Stimulated activated CD8-positive, alpha-beta memory T cell treated with anti-CD3 and anti-CD28 coated beads, Interleukin-4, amount 100 ng/mL, for 1 hour (primary cell): ENCODE measurements at places on chromosomes 2 and 18.
A peak's percentile ranks its signal among the peaks of the same experiment; 100 is the strongest.

DNA sequence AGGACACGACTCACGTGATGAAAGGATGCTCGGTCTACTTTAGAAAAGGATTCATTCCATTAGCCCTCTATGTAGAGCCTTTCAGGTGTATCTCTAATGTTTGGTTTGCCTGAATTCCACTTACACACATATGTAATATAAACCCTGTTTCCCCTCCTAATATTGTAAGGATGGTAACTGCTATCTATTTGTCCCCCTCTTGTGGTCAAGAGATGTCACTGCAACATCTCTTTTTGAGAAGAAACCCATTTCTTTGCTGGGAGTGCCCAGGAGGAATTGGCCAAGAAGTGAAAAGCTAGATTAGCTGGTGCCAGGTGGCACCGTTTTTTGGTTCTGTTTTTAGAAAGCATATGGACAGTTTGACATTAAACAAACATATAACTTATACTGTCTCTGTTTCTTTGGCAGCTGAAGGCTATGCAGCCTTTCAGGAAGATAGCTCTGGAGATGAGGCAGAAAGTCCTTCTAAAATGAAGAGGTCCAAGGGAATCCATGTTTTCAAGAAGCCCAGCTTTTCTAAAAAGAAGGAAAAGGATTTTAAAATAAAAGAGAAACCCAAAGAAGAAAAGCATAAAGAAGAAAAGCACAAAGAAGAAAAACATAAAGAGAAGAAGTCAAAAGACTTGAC lies 41.2 kb downstream of the RALBP1 start:
- DNase-seq, result no peak

DNA sequence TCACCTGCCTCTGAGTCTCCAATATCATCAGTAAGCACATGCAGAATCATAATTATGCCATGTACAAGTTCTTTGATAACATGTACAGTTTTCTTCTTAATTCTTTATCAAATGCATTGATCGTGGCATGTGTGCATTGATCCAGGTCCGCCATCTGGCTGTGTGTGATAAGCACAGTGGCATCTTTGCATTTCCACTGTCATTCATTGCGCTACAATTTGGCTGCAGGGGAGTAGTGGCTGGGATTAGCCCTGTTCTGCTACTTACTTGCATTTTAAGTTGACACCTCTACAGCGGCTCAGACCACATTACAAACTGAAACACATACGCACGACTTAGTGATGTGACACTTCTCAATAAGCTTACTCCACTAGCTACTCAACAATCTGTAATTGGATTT lies 83.6 kb upstream of the OTX1 start:
- no peak for DNase-seq

GRCh38 chr2:225502971-225503370 lies 103.5 kb downstream of the NYAP2 start:
- no peak for DNase-seq

DNA sequence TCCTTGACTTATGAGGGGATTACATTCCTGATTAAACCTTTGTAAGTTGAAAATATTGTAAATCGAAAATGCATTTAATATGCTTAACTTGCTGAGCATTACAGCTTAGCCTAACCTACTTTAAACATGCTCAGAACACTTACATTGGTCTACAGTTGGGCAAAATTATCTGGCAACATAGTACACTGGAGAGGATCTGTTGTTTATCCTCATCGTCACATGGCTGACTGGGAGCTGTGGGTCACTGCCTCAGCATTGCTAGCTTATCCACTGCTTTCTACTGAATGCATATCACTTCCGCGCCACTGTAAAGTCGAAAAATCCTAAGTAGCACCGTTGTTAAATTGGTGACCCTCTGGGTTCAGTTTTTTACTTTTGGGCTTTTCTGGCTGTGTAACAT lies 13.7 kb downstream of the PMS1 start:
- no peak for DNase-seq

- no peak for DNase-seq
Observed at GRCh38 chr18:49733321-49733720, 80.0 kb downstream of the ACAA2 start.

- DNase-seq, result no peak
Observed at GRCh38 chr2:212956665-212957607, 194.5 kb downstream of the IKZF2 start.

- no peak for DNase-seq
Observed at GRCh38 chr2:71446505-71446904, 6.9 kb upstream of the DYSF start.

- DNase-seq, result no peak
Observed at GRCh38 chr2:9166579-9167377, 39.8 kb upstream of the ASAP2 start.

DNA sequence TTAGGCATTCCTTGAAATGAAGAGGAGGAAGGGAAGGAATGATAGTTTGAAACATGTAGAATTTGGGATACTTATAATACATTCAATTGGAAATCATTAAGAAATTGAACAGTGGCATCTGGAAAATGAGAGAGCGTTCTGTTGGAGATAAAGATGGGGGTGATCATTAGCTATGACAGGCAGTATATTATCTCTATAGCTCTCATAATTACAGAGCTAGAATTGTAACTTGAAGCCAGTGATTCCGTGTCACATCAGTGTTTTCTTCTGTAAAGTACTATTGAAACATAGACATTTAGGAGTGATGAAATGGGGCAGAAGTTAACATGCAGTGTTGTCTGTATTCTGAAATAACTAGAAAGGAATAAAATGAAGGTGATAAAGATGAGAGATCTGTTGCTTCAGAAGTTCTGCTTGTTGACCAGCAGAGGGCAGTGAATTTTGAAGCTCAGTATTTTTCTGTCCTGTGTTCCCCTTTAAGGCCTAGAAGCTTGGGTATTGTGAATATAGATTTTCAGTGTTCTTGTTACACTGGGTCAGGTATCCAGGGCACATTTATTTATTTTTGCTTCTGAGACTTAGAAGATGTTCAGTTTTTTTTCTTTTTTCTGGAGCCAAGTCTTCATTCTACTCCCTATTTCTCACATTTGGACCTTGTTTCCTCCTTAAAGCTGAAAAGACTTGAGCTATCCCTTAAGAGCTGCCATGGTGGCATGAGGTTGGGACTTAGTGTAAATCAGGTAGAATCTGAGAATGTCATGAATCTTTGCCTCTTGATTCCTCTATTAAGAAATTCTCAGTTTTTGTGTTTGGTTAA lies 157.4 kb downstream of the TAF4B start:
- no peak for DNase-seq

DNA sequence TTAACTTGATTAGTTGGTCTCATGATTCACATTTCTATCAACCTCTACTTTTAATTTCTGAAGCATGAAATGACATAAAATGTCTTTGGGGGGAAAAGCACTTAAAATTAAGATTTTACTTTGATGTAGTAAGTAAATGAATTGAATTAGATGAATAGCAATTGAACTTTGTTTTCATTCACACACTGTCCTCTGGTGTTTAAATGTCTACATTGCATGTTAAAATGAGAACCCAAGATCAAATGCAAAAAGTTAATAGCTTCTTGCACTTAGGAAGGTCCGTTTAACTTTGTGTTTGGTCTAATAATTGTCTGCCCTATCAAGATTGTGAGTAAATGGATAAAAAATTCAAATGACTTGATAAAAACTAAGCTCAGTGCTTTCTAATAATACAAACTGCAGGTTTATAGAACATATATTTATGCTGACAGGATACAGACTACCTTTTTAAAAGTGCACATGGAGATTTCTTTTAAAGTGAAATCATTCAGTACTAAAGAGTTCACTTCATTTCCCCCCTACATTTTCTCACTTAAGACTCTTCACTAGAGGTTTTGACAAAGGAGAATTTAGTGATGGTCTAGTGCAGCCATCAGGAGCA lies 156.2 kb upstream of the NABP1 start:
- no peak for DNase-seq

DNA sequence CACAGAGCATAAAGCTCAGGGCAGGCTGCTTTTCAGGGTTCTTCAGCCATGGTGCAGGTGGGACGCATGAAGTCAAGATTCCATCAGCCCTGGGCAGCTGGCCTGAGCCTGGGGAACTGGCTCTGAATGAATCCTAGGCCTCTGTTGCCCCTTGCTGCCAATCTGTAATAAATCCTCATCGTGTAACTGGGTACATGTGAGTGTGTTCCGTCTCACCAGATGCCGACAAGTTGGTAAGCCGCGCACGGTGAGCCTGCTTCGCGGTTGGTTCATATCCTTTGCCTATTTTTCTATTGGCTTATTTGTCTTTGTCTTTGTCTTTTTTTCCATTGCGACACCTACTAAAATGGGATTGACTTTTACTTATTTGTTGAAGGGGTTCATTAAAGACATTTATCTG lies 27.7 kb downstream of the B3GNT7 start:
- no peak for DNase-seq

- no peak for DNase-seq
Observed at GRCh38 chr2:98705333-98705617, 25.7 kb downstream of the MGAT4A start.

- no peak for DNase-seq
Observed at GRCh38 chr18:33906046-33906445, 318.7 kb downstream of the NOL4 start.

- no peak for DNase-seq
Observed at GRCh38 chr18:31268985-31269406, 49.0 kb upstream of the DSG1 start.

DNA sequence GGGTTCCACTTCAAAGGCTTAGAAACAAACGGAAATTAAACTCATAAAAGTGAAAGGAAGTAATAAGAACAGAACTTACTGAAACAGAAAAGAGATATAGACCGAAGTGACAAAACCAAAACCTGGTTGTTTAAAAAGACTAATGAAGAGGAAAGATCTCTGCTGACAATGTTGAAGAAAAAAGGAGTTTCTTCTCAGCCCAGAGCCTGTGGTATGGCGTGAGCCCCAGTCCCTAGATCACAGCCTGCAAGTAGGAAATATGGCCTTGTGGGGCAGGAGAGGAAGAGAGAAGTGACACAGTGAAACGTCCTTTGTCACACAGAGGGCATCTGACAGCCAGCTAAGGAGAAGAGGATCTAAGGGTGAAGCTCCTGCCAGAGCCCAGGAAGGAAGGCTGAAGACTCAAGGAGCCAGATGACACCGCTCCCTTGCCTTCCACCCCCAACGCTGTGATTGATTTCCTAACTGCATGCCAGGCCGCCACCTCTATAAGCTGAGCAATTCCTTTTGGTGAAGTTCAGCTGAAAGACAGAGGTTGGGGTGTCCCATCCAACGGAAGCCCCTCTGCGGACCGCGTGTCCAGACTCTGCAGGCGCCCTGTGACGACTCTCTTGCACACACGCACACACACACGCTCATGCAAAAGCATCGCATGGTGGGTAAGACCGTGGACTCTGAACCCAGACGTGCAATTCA lies 141.1 kb downstream of the HDAC4 start:
- DNase-seq, result no peak

- no peak for DNase-seq
Observed at GRCh38 chr2:105840933-105841332, 96.2 kb downstream of the NCK2 start.

DNA sequence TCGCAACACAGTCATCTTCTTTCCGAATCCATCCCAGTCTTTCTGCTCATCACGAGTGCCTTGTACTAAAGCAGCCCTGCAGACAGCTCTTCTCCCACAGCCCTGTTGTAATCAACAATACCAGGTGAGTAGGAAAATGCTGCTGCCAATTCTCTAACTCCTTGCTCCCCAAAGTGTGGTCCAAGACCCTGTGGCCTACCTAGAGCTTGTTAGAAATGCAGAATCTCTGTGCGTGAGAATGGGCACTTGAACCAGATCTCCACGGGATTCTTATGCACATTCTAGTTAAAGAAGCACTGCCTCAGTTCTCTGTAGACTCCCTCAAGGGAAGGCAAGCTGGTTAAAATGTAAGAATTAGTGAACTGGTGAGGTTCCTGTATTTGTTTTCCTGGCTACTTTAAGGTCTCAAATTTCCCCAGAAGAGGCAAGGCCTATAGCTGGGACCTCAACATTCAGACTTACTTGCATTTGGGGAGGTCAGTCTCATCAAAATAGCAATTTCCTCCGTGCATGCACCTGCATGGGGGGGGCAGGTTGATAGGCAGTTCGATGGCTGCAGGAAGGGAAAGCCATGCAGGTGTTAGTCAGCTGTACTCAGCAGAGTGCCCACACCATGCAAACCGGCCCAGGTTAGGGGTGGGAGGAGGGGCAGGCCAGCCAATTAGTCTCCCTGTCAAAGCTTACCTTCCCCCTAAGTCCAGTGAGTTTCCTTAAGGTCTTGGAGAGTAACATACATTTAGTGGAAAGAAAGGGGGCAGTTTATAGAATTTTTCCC lies 70.8 kb downstream of the DHRS9 start:
- DNase-seq, result no peak

DNA sequence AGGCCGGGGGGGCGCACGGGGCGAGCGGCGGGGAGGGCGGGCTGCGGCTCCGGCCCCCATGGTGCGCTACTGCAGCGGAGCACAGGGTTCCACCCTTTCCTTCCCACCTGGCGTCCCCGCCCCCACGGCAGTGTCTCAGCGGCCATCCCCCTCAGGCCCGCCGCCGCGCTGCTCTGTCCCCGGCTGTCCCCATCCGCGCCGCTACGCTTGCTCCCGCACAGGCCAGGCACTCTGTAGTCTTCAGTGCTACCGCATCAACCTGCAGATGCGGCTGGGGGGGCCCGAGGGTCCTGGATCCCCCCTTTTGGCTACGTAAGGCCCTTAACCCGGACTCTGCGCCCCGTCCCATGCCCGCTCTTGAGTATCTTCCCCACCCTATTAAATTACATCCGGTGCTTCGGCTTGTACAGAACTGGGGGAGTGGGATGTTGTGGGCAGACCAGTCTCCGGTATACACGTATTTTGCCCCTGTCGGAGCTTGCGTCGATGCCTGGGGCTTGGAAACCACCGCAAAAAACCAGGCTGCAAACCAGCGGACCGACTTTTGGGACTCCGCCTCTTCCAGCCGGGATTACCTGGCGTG lies 598 bp upstream of the WBP1 start:
- DNase-seq, result peak; percentile 60

DNA sequence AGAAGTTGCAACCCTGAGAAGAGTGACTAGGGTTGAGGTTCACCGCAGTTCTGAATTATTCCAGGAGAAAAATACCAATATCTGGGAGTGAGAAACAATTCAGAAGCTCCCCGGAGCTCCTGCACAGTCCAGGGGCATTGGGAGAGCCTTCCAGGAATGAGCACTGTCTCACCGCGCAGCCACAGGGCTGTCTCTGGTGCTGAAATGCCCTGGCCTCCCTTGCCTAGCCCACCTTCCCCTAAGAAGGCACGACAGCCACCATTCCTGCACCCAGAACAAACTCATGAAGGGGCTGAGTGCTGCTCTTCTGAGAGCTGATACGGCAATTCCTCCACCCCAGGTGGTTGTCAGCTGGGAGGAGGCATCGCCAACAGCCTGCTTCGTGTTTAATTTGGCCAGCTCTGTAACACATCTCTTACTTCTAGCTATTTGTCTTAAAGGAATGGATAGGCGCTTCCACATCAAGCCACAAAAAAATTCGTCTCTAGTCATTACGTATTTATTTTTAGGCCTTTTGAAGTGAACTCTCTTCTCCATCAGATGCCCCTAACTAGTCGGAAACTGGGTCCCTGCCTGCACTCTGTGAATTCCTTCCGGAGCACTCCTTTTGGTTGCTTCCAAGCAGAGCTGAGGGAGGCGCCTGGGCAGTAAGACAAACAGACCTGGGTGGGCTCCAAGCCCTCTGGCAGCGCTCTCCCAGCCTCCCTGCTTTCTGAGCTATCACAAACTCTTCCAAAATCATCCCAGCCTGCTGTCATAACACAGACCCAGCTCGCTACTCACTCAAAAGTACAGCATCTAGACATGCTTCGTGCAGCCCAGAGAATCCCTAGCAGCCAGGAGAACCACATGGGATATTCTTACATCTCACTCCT lies 120.5 kb upstream of the CCDC68 start:
- DNase-seq, result no peak
